ENCODE measurements at places on chromosomes 4 and X. TPM values are rescaled to one million over a fixed set of nuclear protein-coding genes. Genes with fewer than 3 reads are reported as not detected.

- no peak overlapping the region for H3K27ac ChIP-seq
- no peaks in the 10 kb centered on the region for H3K27me3 ChIP-seq
- no peak overlapping the region for H3K4me3 ChIP-seq
- H3K4me1 ChIP-seq = peaks cover 5% of the 10 kb centered on the region
- DNase-seq = no peak
- H3K36me3 ChIP-seq = no peaks in the 10 kb centered on the region
These were observed 85.9 kb downstream of the UNC5C start for GRCh38 chr4:95462921-95463320.

- peak within 1 kb of the TSS; percentile 99 for H3K27ac ChIP-seq
- no peaks in the 10 kb centered on the region for H3K27me3 ChIP-seq
- DNase-seq = peak; percentile 96
- H3K4me3 ChIP-seq = peak within 1 kb of the TSS; percentile 90
- peaks cover 15% of the 10 kb centered on the region for H3K4me1 ChIP-seq
These were observed at the start of gene MRPL1 for GRCh38 chr4:77862478-77863216. TSS of gene MRPL1 (plus strand) at chr4:77862830. CDS start at chr4:77862849, 19 bp downstream.

DNA sequence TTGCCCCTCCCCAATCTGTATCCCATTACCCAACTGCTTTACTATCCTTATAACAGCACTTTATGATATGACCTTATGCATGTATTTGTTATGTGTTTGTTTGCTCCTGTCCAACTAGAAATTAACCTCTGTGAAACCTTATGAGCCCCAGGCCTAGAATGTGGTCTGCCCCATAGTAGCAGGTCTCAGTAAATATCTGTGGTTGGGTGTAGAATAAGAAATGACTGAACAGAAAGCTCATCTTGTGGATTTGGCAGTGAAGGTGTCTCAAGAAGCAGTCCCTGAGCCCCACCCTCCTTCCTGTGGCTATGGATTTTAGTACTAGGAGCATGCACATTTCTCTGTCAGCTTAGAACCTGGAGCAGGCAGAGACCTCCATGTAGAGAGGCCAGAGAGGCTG is 229.0 kb upstream of the LCORL start:
- H3K4me1 ChIP-seq = peaks cover 4% of the 10 kb centered on the region
- no peak for DNase-seq
- H3K27ac ChIP-seq = no peak overlapping the region
- no peaks in the 10 kb centered on the region for H3K36me3 ChIP-seq

DNA sequence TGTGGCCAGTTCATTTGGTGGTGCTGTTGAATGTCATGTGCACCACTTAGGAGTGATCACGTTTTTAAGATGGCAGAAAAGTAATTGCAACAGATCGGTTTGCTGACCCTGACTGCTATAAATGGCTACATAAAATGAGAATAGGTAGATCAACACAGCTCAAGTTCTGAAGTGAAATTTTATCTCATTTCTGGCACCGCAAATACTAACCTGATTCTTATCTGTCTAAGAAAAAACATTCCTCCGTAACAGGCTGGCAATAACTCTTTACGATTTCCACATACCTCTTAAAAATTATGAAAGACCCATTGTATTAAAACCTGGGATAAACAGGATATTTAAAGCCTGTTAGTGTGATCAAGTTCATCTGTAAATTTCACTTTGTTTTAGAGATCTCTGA is 387.5 kb downstream of the PDGFC start:
- peak; percentile 53 for DNase-seq
- peak overlapping the region; percentile 57 for H3K27ac ChIP-seq
- peaks cover 20% of the 10 kb centered on the region for H3K4me1 ChIP-seq
- H3K27me3 ChIP-seq = no peaks in the 10 kb centered on the region
- H3K36me3 ChIP-seq = no peaks in the 10 kb centered on the region
- peak overlapping the region; percentile 35 for H3K4me3 ChIP-seq

GRCh38 chr4:134747108-134747805 is 545.7 kb upstream of the PABPC4L start:
- H3K4me1 ChIP-seq = no peaks in the 10 kb centered on the region
- no peaks in the 10 kb centered on the region for H3K36me3 ChIP-seq
- H3K27me3 ChIP-seq = no peaks in the 10 kb centered on the region
- H3K4me3 ChIP-seq = no peak overlapping the region
- H3K27ac ChIP-seq = no peak overlapping the region

DNA sequence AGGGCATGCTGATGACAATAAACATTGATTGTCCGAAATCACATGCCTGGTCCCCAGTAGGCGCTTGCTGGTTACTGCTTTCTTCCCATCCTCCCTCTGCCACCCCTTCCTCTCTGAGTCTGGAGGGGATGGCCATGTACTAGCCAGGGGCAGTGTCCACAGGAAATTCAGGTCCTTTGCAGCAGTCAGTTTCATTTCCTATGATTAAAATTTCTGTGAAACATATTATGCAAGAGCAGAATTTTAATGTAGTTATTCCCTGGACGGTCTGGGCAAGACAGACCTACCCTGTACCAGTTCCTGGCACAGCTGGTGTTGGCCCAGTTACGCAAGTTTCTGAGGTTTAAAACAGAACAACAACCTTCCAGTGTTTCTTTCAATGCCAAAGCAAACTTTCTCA is 28.2 kb upstream of the TLR2 start:
- no peaks in the 10 kb centered on the region for H3K36me3 ChIP-seq
- H3K27me3 ChIP-seq = no peaks in the 10 kb centered on the region
- H3K27ac ChIP-seq = peak overlapping the region; percentile 46
- peaks cover 41% of the 10 kb centered on the region for H3K4me1 ChIP-seq
- H3K4me3 ChIP-seq = peak overlapping the region; percentile 13

DNA sequence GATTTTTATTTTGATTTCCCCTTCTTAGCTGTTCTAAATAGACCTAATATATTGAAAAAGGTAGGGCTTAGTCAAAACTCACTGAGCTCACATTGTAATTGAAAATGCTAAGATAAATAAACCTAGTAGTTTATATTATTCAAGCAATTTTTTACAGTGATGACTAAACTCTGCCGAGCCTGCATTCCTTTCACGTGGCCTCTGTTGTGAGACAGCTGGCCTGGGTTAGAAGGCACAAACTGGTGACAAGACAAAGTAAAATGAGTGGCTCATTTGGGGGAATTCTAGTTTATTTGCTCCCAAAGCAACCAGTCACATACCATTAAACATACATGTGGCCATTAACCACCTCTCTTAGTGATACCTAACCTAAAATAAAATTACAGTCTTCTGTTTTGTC is 169.4 kb upstream of the TEX13C start:
- no peaks in the 10 kb centered on the region for H3K36me3 ChIP-seq
- no peak overlapping the region for H3K4me3 ChIP-seq
- peak; percentile 10 for DNase-seq
- no peaks in the 10 kb centered on the region for H3K27me3 ChIP-seq
- no peaks in the 10 kb centered on the region for H3K4me1 ChIP-seq

DNA sequence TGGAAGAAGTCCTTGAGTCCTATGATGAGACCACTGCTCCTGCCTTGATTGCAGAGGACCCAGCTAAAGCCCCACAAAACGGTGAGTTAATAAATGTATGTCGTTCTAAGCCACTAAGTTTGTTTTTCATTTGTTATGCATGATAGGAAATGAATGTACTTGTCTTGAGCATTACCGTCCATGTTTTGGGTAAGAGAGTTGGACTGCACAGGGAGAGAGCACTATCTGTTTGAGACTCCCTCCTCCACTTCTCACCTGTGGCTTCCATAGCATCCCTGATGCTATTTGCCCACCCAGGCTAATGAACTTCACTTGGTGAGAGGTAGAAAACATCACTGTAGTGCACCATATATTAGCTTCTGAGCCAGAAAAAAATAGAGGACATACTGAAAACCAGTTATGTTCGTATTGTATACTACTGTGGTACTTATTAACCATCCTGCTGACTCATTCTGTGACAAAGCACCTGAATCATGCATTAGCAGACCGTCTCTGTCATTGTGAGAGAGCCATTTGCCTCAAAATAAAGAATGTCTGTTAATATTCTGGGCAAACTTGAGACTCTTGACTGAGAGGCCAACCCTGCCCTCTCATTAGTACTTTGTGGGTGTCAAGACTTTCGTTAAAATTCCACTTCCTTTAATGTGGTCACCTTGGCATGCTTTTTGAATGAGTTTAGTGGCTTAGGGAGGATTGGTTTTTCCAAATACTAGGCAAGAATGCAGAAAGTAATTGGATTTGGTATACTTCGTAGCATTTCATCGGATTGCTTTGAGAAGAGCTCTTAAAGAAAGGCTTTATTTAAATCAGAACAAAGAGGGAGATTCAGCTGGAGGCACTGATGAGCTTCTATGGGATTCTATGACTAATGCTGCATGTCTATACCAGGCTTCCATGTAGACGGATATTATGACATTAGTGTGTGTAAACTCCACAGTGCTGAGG is 99.3 kb upstream of the GRPR start:
- H3K27me3 ChIP-seq = peaks cover 27% of the 10 kb centered on the region
- peak; percentile 48 for DNase-seq
- H3K4me1 ChIP-seq = peaks cover 15% of the 10 kb centered on the region
- no peak overlapping the region for H3K4me3 ChIP-seq

DNA sequence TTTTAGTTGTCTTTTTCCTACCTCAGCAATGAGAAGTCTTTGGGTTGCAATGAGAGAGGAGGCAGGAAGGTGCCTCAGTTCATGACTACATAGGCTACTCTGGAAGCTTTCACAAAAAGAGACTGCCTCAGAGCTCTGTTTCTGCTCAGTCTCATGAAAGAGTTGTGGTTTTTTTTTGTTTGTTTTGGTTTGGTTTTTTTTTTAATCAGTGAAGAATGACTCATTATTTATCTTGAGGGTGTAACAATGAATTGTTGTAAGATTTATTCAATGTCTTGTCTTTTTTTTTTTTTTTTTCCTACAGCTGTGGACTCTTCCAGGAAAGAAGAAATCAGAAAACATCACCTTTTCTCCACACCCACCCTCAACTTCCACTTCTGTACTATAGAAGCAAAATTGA is 67.5 kb upstream of the CXCL13 start:
- no peaks in the 10 kb centered on the region for H3K36me3 ChIP-seq
- peaks cover 31% of the 10 kb centered on the region for H3K27me3 ChIP-seq
- H3K4me3 ChIP-seq = peak overlapping the region; percentile 55
- peak; percentile 83 for DNase-seq
- peaks cover 29% of the 10 kb centered on the region for H3K4me1 ChIP-seq

- no peaks in the 10 kb centered on the region for H3K36me3 ChIP-seq
- H3K27ac ChIP-seq = no peak overlapping the region
- DNase-seq = no peak
- H3K4me3 ChIP-seq = no peak overlapping the region
- H3K27me3 ChIP-seq = peaks cover 54% of the 10 kb centered on the region
- no peaks in the 10 kb centered on the region for H3K4me1 ChIP-seq
These were observed 40.8 kb upstream of the GRPR start for GRCh38 chrX:16082470-16083085.

- H3K4me1 ChIP-seq = peaks cover 4% of the 10 kb centered on the region
- H3K27ac ChIP-seq = no peak overlapping the region
- no peak overlapping the region for H3K4me3 ChIP-seq
- H3K36me3 ChIP-seq = peaks cover 15% of the 10 kb centered on the region
- DNase-seq = no peak
- no peaks in the 10 kb centered on the region for H3K27me3 ChIP-seq
These were observed 53.6 kb downstream of the NSG1 start for GRCh38 chr4:4440333-4441061.

GRCh38 chr4:77493120-77493752 is 112.4 kb upstream of the CXCL13 start:
- no peak overlapping the region for H3K27ac ChIP-seq
- H3K4me3 ChIP-seq = no peak overlapping the region
- no peak for DNase-seq
- peaks cover 10% of the 10 kb centered on the region for H3K4me1 ChIP-seq
- no peaks in the 10 kb centered on the region for H3K36me3 ChIP-seq
- H3K27me3 ChIP-seq = no peaks in the 10 kb centered on the region

- H3K27me3 ChIP-seq = no peaks in the 10 kb centered on the region
- H3K27ac ChIP-seq = no peak overlapping the region
- no peak overlapping the region for H3K4me3 ChIP-seq
- H3K36me3 ChIP-seq = no peaks in the 10 kb centered on the region
- DNase-seq = no peak
These were observed 107.2 kb downstream of the GASK1B start for GRCh38 chr4:158065603-158066002.

DNA sequence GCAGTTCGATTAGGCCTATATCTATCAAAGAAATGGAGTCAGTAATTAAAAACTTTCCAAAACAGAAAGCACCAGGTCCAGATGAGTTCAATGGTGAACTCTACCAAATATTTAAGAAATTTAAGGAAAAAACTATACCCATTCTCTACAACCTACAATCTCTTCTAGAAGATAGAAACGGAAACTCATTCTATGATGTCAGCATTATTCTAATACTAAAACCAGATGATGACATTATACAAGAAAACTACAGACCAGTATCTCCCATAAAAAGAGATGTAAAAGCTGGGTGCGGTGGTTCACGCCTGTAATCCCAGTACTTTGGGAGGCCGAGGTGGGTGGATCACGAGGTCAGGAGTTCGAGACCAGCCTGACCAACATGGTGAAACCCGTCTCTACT is 29.5 kb upstream of the BDH2 start:
- no peaks in the 10 kb centered on the region for H3K27me3 ChIP-seq
- H3K4me3 ChIP-seq = no peak overlapping the region
- H3K4me1 ChIP-seq = no peaks in the 10 kb centered on the region
- H3K36me3 ChIP-seq = peaks cover 37% of the 10 kb centered on the region

DNA sequence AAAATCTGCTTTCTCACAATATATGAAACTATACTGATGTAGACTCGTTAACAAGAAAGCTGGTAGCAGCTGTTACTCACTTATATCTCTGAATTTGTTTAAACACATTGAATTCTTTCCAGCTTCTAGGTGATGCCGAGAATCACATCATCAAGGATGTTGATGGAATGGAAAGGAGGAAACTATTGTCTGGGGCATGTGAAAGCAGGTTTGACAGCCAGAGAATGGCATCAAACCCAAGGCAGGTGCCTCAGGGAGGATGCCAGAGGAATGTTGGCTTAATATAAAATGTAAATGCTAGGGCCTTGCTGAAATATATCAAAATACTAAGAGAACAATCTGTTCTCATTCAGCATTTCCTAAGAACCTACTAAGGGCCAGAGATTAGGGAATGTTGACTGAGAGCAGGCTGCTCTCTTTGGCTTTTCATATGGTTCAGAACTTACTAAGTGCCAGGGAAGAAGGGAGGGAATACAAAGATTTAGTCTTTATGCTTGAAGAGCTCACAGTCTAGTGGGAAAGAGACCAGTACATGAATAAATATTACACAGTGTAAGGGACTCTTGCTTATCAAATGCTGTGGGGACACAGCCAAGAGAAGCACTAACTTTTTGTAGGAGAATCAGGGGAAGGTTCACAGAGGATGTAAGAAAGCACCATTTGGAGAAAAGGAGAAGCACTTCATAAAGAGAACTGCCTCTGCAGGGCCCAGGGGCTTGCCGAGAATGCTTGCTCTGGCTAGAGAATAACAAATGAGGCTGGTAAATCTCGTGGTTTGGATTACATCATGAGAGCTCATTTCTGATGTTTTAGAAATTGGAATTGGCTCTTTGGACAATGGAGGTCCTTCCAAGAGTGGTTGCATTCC is 14.7 kb downstream of the SLIT2 start:
- H3K27ac ChIP-seq = no peak overlapping the region
- no peak overlapping the region for H3K4me3 ChIP-seq
- no peak for DNase-seq
- H3K27me3 ChIP-seq = no peaks in the 10 kb centered on the region
- H3K36me3 ChIP-seq = no peaks in the 10 kb centered on the region

SPANXB1 gene
- total RNA-seq = not detected

UGT2A2 gene
- not detected for total RNA-seq

All from MCF 10A (cell line).